ENCODE measurements at places on chromosomes 16 and 17.

DNA sequence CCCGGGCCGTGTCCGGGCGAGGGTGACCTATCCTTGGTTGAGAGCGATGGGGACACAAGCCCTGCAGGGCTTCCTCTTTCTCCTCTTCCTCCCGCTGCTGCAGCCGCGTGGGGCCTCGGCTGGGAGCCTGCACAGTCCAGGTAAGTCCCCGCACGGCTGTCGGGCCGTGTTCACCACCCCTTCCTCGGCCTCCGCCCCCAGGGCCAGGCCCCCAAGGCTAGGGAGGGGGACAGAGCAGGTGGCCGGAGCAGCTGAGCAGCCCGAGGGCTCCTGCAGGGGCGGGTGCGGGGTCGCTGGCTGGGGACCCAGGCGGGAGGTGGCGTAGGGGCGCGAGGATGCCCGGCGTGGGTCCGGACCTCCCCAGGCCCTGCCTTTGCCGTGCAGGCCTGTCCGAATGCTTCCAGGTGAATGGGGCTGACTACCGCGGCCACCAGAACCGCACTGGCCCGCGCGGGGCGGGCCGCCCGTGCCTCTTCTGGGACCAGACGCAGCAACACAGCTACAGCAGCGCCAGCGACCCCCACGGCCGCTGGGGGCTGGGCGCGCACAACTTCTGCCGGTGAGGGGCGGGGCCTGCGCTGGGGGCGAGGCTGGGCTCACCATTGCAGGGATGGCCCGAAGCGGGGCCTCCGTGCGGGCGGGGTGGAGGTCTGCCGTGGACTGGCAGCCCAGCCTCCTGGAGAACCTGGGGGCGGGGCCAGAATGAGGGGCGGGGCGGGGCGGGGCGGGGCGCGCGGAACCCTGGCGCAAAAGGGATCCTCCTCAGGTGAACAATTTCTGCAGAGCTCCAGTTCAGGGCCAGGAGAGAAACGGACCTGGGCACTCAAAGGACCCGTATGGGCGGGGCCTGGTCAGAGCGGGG lies 631 bp downstream of the KREMEN2 start:
- peak; percentile 19 for DNase-seq

- no peak for DNase-seq
These were observed 2.5 kb downstream of the DHX33 start for GRCh38 chr17:5466295-5466694.

- DNase-seq, result peak; percentile 16
These were observed 5.6 kb upstream of the CRYM start for GRCh38 chr16:21283521-21284289.

DNA sequence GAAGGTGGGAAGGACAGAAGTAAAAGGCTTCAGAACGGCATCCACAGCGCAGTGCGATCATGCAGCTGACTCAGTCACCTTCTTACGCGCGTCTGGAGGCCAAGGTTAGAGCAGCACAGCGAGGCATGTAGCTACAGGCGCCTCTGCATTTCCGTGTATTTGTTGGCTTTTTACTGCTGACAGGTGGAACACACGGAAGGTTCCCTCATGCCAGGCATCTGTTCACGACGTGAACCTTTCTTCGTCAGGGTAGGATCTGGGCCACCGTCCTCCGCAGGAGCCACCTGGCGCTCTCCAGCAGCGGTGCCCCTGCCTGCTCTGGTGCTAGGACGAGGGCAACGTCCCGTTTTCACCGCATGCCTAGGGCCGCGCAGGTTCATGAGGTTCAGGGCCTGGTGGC lies 15.3 kb downstream of the TMEM204 start:
- no peak for DNase-seq

DNA sequence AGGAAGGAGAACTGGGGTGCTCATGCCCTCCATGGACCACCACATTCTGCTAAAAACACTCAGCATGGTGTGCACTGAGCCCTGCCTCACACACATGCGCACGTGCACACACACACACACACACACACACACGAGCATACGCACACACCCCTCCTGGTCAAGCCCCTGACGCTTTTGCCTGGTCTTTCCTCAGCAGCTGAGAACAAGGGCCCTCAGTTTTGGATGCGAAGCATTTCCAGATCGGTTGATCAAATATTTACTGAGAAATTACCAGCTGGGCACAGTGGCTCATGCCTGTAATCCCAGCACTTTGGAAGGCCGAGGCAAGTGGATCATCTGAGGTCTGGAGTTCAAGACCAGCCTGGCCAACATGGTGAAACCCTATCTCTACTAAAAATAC lies 20.1 kb upstream of the RAI1 start:
- no peak for DNase-seq

- DNase-seq, result no peak
These were observed 26.8 kb upstream of the FOXK2 start for GRCh38 chr17:82492643-82493225.

DNA sequence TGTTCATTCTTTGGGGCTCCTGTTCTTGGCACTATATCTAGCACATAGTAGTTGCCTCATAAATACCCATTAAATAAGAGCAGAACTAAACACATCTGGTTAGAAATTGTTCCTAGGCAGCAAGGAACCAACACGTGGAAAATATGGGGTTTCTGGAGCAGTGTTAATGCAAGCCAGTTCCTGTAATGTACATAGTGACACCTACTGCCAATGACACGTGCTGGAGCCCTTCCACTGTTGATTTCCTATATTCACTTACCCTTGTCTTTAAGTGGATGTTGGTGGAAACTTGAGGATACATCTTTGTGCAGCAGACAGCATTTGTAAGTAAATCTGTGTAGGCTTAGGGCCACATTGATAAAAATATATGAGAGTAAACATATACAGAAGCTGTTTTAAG lies 1.6 kb upstream of the IRF8 start:
- no peak for DNase-seq

DNA sequence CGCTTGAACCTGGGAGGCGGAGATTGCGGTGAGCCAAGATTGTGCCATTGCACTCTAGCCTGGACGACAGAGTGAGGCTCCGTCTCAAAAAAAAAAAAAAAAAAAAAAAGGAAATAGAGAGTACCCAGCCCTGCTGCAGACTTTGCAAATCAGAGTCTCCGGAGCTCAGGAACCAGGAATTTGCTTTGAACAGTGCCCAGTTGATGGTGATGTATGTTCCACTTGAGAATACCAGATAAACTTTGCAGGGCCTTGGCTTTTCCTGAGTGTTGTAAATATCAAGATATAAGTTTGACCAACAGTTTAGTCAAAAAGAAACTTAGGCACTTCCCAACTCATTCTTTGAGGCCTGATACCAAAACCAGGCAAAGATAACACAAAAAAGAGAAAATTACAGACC lies 30.6 kb upstream of the MAP3K14 start:
- no peak for DNase-seq

GRCh38 chr16:62933929-62934328 lies 897.7 kb upstream of the CDH8 start:
- DNase-seq, result no peak

- DNase-seq, result no peak
These were observed 47.3 kb downstream of the GDE1 start for GRCh38 chr16:19474617-19475016.

DNA sequence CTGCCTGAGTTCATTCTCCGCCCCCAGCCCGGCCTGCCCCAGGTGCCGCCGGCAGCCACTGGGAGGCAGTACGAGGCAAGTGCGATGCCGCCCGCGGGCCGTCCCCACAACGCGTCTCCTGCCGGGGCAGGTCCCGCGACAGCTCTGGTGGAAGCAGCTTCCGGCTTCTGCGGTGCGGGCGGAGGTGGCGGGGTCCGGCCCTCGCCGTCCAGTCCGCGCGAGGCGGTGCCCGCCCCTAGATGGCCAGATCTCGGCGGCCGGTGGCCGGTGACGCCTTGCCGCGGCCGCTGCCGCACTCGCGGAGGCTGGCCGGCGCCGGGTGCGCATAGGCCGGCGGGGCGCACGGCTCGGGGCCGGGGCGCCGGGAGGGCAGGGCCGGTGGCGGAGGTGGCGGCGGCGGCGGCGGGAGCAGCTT lies 1.8 kb downstream of the GJD3 start:
- no peak for DNase-seq

DNA sequence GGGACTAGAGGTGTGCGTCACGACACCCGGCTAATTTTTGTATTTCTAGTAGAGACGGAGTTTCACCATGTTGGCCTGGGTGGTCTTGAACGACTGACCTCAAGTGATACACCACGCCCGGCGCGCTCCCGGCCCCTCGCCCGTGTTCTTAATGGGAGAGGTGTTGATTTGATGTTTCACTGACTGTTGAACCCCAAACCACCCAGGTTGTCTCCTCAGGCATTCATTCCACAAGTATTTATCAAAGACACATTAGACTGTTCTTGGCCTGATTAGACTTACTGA lies 1.4 kb downstream of the CENPN start:
- no peak for DNase-seq

- no peak for DNase-seq
These were observed 72.9 kb downstream of the METRNL start for GRCh38 chr17:83152227-83152744.

All from NCI-H1092 (cell line).